ENCODE measurements at places on chromosomes 16 and 17.

- no peak for DNase-seq
Measured at GRCh38 chr16:12874186-12874585, 27.2 kb upstream of the SHISA9 start.

- no peak for DNase-seq
Measured at GRCh38 chr17:68957944-68958343, 2.8 kb upstream of the ABCA8 start.

- no peak for DNase-seq
Measured at GRCh38 chr16:56348168-56349085, 76.9 kb downstream of the AMFR start.

DNA sequence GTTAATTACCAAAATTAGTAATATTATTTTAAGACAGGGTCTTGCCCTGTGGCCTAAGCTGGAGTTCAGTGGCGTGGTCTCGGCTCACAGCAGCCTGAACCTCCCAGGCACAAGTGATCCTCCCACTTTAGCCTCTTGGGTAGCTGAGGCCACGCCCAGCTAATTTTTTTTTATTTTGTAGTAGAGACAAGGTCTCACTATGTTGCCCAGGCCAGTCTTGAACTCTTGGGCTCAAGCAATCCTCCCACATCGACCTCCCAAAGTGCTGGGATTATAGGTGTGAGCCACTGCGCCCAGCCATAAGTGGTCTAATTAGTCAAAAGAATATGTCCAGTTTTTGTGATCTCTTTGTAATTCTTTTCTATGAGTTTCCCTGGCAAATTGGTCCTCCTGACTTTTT is 12.0 kb upstream of the CFDP1 start:
- DNase-seq, result no peak

GRCh38 chr16:13873835-13874438 is 46.0 kb upstream of the ERCC4 start:
- DNase-seq, result no peak

DNA sequence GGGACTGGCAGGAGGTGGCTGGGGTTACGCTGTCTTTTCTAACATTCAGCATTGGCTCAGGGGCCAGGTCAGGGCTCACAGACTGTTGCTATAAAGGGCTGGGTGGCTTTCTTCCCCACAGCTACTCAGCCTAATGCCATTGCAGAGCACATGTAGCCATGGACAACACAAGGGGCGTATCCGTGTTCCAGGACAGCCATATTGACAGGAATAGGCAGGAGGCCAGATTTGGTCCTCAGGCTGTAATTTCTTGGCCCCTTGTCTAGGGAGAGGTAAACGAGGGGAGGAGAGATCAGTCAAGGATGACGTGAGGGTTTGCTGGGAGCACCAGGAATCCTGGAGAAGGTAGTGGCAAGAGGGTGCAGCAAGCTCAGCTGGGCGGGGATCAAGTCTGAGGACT is 21.2 kb upstream of the MYO15B start:
- DNase-seq, result no peak

DNA sequence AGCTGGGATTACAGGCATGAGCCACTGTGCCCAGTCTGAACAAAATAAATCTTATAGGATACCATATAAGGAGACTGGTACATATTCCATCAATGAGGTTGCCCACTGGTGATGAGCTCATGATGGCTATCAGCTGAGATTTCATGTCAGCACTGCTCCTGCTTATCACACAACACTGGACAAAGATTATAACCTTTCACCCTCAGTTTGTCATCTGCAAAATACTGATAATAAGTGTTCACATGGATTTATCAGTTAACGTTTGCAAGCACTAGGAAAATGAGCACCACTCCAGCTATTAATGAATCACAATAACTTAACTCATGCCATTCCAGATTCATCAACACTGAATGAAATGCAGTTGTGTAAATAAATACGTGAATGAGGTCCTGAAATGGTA is 83.7 kb downstream of the SSH2 start:
- DNase-seq, result no peak

- DNase-seq, result no peak
Measured at GRCh38 chr17:42422412-42422957, 571 bp downstream of the CAVIN1 start.

DNA sequence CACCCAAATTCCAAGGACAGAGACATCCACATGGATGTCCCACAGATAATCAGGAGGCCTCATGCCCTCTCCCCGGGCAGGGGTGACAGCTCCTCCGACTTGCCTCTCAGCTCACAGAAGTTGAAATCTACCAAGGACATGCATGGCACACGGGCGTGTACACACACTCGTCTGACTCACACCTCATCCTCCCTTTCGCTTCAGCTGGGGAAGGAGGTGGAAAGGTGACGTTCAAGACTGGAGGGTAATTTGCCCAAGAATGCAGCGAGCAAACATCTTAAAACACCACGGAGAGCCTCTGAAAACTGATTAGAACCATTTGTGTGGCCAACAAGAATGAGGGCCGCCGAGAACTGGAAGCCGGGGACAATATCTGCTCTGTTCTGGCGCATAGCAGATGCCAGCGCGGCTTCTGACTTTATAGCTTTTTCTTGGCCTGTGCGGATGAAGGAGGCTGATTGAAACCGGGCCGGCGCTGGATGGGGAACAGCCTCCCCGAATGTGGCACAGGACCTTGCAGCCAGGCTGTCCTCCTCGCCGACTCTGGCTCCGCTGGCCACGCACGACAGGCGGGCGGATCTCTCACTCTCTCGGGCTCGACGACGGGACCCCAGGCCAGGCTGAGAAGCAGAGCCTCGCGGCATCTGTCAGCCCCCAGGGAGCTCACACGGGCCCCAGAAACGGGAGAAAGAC is 100.9 kb downstream of the C16orf95 start:
- DNase-seq, result no peak

- no peak for DNase-seq
Measured at GRCh38 chr17:39973496-39973895, 7.1 kb upstream of the PSMD3 start.

- no peak for DNase-seq
Measured at GRCh38 chr16:88748364-88748763, 36.7 kb downstream of the PIEZO1 start.

- DNase-seq, result no peak
Measured at GRCh38 chr17:47240806-47241205, 12.8 kb upstream of the ITGB3 start.

- DNase-seq, result no peak
Measured at GRCh38 chr16:4372001-4372577, 441 bp downstream of the VASN start.

GRCh38 chr17:57160624-57161023 is 75.6 kb downstream of the AKAP1 start:
- no peak for DNase-seq

GRCh38 chr16:22235839-22236745 is 30.0 kb downstream of the EEF2K start:
- DNase-seq, result peak; percentile 44

- no peak for DNase-seq
Measured at GRCh38 chr17:35453171-35453570, 4.6 kb upstream of the SLFN13 start.
